ENCODE measurements at places on chromosomes 2 and 18.

DNA sequence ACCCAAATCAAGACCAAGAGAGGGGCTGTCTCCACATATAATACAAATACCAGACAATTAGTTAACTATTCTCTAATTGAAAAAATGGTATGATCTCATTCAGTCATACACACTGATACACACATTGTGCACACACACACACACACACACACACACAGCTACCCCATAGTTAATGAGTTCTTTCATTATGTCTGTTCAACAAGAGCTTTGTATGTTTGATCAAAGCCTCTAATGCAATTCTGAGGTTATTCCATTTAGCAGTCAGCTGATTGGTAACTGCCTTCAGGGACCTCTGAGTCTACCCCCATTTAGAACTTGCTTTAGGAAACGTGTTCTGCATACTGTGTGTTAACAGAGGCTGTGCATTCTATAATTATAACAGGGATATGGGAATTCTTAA lies 741.4 kb upstream of the LRRTM4 start:
- no peak for DNase-seq

DNA sequence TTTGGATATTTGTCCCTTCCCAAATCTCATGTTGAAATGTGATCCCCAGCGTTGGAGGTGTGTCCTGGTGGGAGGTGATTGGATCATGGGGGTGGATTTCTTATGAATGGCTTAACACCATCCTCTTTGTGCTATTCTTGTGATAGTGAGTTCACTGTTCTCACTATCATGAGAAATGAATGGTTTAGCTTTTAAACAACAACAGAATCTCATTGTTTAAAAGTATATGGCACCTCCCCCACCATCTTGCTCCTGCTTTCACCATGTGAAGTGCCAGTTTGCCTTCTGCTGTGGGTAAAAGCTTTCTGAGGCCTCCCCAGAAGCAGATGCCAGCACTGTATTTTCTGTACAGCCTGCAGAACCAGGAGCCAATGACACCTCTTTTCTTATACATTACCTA lies 38.1 kb downstream of the KIAA1328 start:
- no peak for DNase-seq

GRCh38 chr2:98140210-98140609 lies 53.2 kb downstream of the VWA3B start:
- DNase-seq = no peak

- no peak for DNase-seq
Observed at GRCh38 chr2:88845772-88846661, 154.5 kb downstream of the RPIA start.

DNA sequence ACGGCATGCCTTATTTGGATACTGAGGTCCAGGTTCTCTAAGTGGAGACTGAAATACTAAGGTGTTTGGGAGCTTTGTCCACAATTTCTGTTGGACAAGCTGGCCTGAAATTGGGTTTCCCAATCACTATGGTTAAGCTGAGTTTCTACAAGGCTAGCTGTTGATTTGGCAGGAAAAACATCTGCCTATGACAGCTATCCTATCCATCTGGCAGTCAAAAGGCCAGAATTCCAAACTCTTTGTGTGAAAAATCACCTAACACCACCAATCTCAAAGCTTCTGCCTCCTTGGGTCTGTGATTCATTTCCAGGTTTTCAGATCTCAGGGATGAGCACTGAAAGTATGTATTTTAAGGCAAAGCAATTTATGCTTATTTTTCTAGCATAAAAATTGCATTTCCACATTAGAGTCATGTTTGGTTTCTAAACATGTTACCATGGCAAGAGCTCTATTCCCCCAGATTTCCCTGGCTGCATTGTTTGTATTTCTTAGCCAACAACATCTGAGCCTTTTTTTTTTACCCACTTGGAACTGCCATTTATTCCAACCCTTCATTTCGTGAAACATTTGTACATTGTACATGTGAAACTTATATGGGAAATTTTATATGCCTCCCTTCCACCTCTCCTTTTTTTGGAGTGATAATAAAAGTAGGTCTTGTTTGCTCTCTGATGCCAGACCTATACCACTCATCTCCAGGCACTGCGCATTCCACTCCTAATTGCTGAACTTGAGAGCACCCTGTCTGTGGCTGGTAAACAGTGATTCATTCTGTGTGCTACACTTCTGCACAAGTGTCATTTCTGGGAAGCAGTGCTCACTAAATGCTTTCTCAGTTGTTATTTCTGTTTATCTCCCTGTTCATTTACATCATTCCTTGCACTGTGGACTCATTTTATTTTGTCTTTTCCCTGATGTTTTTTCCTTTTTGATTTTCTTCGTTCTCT lies 15.9 kb upstream of the CCDC85A start:
- no peak for DNase-seq

GRCh38 chr2:152347076-152347475 lies 12.1 kb downstream of the FMNL2 start:
- DNase-seq = no peak

DNA sequence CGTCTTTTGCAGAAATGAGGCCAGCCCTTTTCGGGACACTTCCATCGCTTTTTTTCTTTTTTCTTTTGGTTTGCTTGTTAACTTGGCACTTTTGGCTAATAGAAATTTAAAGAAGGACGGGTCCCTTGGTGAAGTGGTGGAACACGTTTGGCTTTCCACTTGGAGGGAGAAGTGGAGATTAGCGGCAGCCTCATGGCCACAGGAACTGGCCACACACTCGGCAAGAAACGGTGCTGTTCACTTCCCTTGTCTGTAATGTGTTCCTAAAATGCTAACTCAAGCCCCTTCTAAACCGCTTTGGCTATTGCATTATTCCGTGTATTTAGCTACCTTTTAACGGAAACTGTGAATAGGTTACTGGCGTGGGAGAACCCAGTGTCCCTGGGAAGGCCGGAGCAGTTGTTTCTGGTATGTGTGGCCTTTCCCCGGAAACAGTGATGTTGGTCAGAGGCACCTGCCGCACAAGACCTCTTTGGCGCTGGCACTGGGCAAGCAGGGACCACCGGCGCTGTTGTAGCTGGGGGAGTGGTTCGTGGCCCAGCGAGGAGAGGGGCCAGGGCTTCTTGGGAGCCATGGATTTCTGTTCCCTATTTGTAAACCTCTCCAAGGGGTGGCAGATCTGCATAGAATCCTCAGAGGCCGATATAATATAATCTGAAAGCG lies 981 bp downstream of the RAMP1 start:
- DNase-seq = no peak
